HuH-7 (cell line): ENCODE measurements at places on chromosomes 2 and 18.

- no peak for DNase-seq
Measured at GRCh38 chr2:161223139-161223732, 63.0 kb downstream of the TANK start.

DNA sequence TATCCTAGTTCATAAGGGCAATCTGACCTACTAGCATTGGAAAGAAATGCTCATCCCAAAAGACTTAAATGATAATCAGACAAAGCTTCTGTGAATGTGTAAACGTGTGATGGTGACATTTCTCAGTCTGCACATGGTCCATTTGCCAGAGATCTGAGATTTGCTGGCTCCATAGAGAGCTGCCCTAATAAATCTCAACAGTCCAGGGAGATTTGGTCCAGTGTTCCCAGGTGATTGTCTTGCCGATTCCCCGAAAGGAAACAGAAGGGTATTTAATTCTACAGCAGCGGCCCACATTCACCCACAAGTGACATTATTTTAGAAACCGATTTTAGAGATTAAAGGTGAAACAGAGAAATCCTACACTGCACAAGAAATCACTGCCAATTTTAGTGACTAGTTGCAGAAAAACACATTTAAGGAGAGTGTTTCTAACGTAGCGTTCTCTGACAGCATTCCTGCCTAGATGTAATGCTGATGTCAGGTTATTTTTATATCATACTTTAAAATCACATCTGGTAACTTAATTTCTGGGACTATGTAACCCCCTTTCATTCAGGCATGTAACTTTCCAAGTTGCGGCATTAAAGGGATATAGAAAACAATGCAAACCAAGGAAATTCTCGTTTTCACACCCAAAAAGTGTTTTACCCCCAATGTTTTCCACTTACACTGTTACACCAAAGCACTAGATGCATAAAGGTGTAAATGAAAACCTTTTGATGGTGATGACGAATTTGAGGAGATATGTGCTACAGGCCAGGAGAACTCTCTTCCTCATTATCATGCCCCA is 231.9 kb upstream of the FN1 start:
- no peak for DNase-seq

- no peak for DNase-seq
Measured at GRCh38 chr2:36473230-36473629, 117.7 kb downstream of the CRIM1 start.

- no peak for DNase-seq
Measured at GRCh38 chr2:11521775-11522174, 12.1 kb upstream of the GREB1 start.

- DNase-seq, result no peak
Measured at GRCh38 chr2:185857691-185858090, 119.1 kb downstream of the FSIP2 start.

GRCh38 chr2:161905389-161906046 is 168.5 kb downstream of the DPP4 start:
- DNase-seq, result no peak

GRCh38 chr2:239298116-239298804 is 102.6 kb downstream of the HDAC4 start:
- no peak for DNase-seq

DNA sequence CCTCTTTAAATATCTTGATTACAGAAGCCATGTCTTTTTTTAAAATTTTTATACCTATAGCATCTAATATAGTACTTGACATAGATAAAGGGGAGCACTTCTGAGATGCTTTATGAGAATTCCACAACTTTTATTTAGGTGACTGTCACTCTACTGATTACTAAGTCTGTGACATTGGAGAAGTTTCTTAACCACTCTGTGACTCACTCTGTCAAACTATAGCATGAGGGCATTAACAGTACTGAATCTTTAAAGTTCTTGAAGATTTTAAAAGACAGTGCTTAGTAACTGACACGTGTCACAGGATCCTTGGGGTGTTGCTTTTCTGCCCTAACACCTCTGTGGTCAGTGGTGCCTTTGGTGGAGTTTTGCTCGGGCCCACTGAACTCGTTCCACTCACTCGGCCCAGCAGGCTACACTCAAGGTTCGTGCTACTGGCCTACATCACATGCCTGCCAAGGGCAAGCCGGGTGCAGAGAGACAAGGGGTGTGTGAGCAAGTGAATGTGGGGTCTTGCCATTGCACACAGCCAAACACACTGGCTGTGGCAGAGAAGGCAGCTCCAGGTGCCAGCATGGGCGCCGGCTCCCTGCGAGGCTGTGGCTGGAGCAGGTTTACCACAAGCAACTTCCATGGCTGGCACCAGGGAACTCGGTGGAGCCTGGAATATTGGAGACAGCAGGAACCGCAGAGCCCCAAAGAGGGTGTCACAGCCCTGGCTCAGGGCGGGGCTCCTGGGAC is 734.0 kb upstream of the CDH7 start:
- DNase-seq, result no peak

GRCh38 chr2:227177592-227178336 is 13.3 kb downstream of the COL4A3 start:
- no peak for DNase-seq

- DNase-seq, result no peak
Measured at GRCh38 chr2:9018109-9018508, 14.6 kb upstream of the MBOAT2 start.

- no peak for DNase-seq
Measured at GRCh38 chr2:223528036-223528435, 74.1 kb downstream of the SCG2 start.

DNA sequence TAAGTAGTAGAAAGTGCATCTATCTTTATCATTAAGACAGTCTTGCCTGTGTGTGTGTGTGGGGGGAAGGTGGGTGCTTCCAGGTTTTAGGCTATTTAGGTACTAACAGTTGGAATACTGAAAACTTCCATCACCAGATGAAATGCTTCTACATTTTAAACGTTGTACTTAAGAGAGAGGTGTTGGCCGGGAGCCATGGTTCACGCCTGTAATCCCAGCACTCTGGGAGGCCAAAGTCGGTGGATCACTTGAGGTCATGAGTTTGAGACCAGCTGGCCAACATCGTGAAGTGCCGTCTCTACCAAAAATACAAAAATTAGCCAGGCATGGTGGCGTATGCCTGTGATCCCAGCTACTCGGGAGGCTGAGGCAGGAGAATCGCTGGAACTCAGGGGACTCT is 4.0 kb downstream of the NETO1 start:
- no peak for DNase-seq

GRCh38 chr2:241561832-241562231 is 3.3 kb downstream of the BOK start:
- DNase-seq, result no peak

DNA sequence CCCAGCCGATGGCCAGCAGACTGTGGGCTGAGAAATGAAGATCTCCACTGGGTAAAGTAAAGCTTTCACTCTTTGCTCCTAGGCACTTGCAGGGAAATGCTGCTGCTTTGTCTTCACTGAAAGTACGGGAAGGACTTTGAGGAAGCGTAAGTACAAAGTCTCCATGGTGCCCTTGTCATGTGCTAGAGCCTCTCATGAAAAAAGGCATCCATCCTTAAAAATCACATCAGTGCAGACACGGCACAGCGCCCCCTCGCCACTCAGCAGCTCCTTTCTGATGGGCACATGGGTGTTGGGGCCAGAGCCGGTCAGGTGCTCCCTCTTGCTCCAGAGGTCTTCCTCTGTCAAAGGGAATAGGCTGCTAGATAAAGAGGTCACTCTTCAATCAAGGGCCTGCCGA is 109.0 kb upstream of the STPG4 start:
- DNase-seq, result no peak

GRCh38 chr2:114940785-114941458 is 498.5 kb downstream of the DPP10 start:
- DNase-seq, result no peak
